ENCODE measurements at places on chromosomes 3 and 15. TPM values are rescaled to one million over a fixed set of nuclear protein-coding genes. Genes with fewer than 3 reads are reported as not detected.

The LRTM1 gene
- total RNA-seq, result not detected

The TGFBR2 gene
- total RNA-seq, result 4.5 TPM

The MGLL gene
- total RNA-seq, result 31.4 TPM

The RARRES1 gene
- total RNA-seq, result 4.5 TPM

The PDHB gene
- 56.3 TPM for total RNA-seq

The KPNA1 gene
- 46.5 TPM for total RNA-seq

The SH3GL3 gene
- 187 TPM for total RNA-seq

The FEZF2 gene
- 12.2 TPM for total RNA-seq

The UCN2 gene
- not detected for total RNA-seq

Data from frontal cortex (tissue), 4 donors.